ENCODE measurements at places on chromosomes 11 and 22. TPM values are rescaled to one million over a fixed set of nuclear protein-coding genes. Genes with fewer than 3 reads are reported as not detected.

CBL gene
- 16.4 TPM for polyA plus RNA-seq

TUG1 gene
- 71.2 TPM for polyA plus RNA-seq

RBMXL2 gene
- not detected for polyA plus RNA-seq

TIMM8B gene
- polyA plus RNA-seq, result 107 TPM

OOSP2 gene
- not detected for polyA plus RNA-seq

PHETA2 gene
- 7.3 TPM for polyA plus RNA-seq

RAB1B gene
- polyA plus RNA-seq, result 297 TPM

CABP7 gene
- 1.6 TPM for polyA plus RNA-seq

SLC2A11 gene
- polyA plus RNA-seq, result 21.1 TPM

IL17REL gene
- not detected for polyA plus RNA-seq

SLC22A6 gene
- polyA plus RNA-seq, result 2.0 TPM

CLCF1 gene
- 0.46 TPM for polyA plus RNA-seq

SLC7A4 gene
- polyA plus RNA-seq, result 7.3 TPM

NXPE1 gene
- not detected for polyA plus RNA-seq

TEX12 gene
- polyA plus RNA-seq, result not detected

MYBPC3 gene
- polyA plus RNA-seq, result not detected

MMP12 gene
- not detected for polyA plus RNA-seq

KLHL22 gene
- 37.0 TPM for polyA plus RNA-seq

MMP7 gene
- polyA plus RNA-seq, result 0.32 TPM

DBX1 gene
- polyA plus RNA-seq, result not detected

DGCR6 gene
- 7.1 TPM for polyA plus RNA-seq

SAC3D1 gene
- polyA plus RNA-seq, result 44.9 TPM

MMP8 gene
- polyA plus RNA-seq, result not detected

OR52H1 gene
- not detected for polyA plus RNA-seq

MOB2 gene
- 37.6 TPM for polyA plus RNA-seq

DDX25 gene
- 17.7 TPM for polyA plus RNA-seq

MIOX gene
- polyA plus RNA-seq, result 0.61 TPM

WNT11 gene
- 1.0 TPM for polyA plus RNA-seq

OR51B5 gene
- not detected for polyA plus RNA-seq

RIMBP3C gene
- not detected for polyA plus RNA-seq

HOATZ gene
- polyA plus RNA-seq, result not detected

GRIK4 gene
- 2.4 TPM for polyA plus RNA-seq

LRP5 gene
- 27.2 TPM for polyA plus RNA-seq

POU2AF1 gene
- 0.49 TPM for polyA plus RNA-seq

KRTAP5-8 gene
- polyA plus RNA-seq, result not detected

OR51V1 gene
- not detected for polyA plus RNA-seq

CDON gene
- 6.3 TPM for polyA plus RNA-seq

P2RY2 gene
- 0.25 TPM for polyA plus RNA-seq

SNX32 gene
- polyA plus RNA-seq, result 3.6 TPM

DYNC2H1 gene
- polyA plus RNA-seq, result 3.1 TPM

OR52N5 gene
- polyA plus RNA-seq, result not detected

C1QTNF5 gene
- polyA plus RNA-seq, result 13.2 TPM

ZNF214 gene
- polyA plus RNA-seq, result 1.2 TPM
